ENCODE measurements at places on chromosomes 12 and 14.

DNA sequence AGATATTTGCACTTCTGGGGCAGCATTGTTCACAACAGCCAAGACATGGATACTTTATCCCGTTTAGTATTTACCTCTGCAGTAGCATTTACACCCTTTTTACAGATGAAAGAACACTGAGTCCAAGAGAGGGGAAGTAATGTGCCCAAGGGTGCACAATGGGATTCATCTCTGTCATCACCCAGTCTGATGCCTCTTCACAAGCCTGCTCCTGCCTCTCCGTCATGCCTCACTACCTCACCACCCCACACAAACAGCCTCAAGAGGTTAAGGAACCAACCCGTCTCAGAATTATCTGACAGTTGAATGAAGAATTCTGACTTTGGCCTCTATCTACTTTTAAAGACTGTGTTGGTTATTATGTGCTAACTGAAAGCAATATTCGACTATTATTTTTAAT is 368.4 kb downstream of the ATP23 start:
- DNase-seq: no peak

GRCh38 chr14:59601056-59601455 is 24.4 kb upstream of the CCDC175 start:
- no peak for DNase-seq

DNA sequence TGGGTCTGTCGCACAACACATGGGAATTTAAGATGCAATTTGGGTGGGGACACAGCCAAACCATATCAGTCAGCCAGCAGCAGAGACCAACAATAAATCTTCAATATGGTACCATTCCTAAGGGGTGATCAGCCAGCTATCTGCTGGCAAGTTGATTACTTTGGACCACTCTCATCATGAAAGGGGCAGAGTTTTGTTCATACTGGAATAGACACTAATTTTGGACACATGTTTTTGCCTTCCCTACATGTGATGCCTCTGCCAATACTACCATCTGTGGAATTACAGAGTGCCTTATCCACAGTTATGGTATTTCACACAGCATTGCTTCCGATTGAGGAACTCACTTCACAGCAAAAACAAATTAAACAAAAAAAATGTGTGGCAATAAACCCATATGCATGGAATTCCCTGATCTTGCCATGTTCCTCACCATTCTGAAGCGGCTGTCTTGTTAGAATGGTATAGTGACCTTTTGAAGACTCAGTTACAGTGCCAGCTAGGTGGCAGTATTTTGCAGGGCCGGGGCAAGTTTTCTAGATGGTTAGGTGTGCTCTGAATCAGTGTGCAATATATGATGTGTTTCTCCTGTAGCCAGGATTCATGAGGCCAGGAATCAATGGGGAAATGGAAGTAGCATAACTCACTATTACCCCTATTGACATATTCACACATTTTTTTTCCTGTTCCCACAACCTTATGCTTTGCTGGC is 179.0 kb upstream of the IGF1 start:
- no peak for DNase-seq

DNA sequence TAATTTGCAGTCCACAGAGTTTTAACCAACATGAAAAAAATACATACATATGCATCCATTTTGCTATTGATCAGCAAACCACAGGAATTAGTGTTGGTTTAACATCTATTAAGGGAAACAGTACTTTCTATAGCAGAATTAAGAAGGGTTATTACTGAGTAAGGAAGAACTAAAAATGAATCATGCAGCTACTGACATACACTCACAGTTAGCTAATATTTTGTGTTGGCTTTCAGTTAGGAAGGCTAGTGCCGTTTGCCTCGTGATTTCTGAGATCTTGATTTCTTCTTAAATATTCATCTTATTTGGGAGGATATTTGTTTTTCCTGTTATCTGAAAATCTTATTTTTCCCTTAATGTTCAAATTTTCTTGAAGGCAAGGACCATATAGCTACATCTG is 423.4 kb downstream of the NOVA1 start:
- no peak for DNase-seq

DNA sequence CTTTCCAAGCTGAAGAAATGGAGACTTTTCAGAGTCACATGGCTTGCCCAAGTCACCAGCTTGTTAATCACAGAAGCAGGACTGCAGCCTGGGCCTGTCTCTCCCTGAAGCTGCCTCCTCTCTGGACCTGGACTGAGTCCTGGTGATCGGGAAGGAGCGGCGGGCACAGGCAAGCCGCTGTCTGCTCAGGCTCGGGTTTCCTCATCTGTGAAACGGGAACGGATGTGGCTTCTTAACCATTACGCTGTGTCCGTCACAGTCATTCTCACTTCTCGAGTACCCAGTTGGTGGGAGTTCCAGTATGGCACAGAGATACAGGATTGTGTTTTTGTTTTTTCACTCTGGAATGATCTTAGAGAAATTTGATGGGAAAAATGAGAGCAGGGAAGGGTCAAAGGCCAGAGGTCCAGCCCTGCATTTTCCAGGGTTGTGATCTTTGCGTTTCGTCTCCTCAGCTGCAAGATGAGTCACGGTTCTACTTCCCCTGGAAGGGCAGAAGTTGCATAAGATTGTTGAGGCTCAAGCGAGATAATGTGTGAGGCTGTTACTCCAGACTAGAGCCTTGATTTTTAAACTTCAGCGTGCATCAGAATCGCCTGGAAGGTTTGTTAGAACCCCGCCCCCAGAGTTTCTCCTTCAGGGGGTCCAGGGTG is 7.6 kb upstream of the LRTM2 start:
- DNase-seq: no peak

- no peak for DNase-seq
Measured at GRCh38 chr14:85788470-85789233, 258.7 kb downstream of the FLRT2 start.

GRCh38 chr14:91381801-91382670 is 35.6 kb downstream of the CCDC88C start:
- DNase-seq: no peak

DNA sequence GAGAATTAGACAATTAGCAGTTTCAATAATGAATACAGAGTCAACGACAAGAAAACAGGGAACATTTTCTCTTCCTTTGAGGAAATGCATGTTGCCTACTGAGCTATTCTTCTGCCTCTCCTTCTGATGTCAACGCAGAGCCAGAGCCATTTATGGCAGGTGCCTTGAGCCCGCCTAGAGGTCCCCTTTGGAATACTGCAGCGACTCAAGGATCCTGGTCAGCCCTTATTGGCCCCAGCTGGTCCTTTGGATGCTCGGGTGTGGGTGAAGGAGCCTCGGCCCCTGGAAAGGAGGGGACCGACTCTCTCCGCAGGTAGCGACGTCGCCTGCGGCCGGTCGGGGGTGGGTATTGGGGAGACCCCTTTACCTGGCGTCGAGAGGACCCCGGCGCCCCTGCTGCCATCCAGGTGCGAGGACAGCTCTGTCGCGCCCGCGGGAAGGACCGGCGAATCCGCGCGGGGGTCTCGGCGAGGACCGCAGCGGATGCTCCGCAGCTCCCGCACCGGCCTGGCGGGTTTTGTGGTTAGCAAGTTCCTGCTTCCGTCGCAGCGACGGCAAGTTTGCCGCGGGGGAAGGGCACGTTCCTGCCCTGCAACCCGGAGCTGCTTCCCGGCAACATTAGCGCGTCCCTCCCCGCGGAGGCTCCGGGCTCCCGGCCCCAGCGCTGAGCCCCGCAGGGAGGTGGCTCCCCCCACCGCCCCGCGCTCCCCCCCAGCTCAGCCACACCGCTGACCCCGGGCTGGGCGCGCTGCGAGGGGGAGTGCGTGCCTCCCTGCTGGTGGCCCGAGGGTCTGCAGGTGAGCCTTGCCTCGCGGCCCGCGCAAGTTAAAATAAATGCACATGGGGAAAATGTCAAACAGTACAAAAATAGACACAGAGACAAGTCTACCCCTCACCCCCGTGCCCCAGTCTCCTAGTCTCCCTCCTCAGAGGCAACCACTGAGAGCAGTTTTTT is at the start of gene MANSC1:
Gene MANSC1 (minus strand): TSS at position 532 of the 955 bp plus-strand sequence. CDS start 6,928 bp downstream, outside the sequence.
- no peak for DNase-seq

GRCh38 chr12:95237315-95237714 is 19.7 kb downstream of the VEZT start:
- no peak for DNase-seq

DNA sequence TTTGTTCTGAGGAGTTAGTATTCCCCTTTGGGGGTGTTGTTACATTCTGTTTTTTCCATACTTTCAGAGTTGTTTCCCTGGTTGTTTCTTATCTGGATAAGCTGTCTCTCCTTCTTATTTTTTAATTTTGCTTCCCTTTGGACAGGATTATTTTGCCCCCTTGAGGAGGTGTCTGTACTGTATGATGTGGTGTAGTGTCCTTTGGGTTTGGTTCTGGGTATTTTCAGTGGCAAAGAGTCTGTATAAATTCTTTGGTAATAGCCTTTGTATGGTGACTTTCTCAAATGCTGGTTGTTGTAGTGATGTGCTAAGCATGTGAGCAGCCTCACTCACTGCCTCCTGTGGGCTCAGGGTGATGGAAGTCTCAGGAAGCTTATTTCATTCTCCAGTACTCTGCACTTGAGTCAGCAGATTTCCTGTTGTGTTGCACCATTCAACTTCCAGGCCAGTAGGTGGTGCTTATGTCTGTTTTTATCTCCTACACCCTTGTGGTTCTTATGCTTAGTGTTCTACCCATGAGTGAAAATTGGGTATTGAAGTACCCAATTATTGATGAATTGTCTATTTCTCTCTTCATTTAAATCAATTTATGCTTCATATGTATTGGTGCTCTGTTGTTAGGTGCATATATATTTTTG is 103.3 kb upstream of the PMCH start:
- peak; percentile 33 for DNase-seq

- peak; percentile 20 for DNase-seq
Measured at GRCh38 chr12:106648736-106649135, 65.9 kb downstream of the RFX4 start.

Measured in COLO829 (cell line).